ENCODE measurements at places on chromosomes 7 and 10.

DNA sequence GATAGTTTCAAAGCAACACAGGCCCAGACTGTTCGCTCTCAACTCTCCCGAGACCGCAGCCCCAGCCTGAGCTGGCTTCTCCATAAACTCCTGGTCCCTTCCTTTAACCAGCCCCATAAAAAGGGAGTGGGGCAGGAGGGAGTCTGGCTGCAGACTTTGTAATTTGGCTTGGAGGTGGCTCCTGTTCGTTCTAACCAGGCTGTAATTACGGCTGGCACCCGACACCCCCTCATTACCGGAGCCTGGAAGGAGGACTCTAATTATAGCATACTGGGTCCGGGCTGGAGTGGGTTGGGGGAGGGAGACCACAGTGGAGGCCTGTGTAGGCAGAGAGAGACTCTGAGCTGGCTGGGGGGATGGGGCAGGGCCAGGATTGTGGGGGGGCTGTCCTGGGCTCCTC is 49.7 kb downstream of the UNC5B start:
- no peak for DNase-seq

GRCh38 chr7:87003872-87004798 is 55.3 kb downstream of the ELAPOR2 start:
- DNase-seq: no peak

DNA sequence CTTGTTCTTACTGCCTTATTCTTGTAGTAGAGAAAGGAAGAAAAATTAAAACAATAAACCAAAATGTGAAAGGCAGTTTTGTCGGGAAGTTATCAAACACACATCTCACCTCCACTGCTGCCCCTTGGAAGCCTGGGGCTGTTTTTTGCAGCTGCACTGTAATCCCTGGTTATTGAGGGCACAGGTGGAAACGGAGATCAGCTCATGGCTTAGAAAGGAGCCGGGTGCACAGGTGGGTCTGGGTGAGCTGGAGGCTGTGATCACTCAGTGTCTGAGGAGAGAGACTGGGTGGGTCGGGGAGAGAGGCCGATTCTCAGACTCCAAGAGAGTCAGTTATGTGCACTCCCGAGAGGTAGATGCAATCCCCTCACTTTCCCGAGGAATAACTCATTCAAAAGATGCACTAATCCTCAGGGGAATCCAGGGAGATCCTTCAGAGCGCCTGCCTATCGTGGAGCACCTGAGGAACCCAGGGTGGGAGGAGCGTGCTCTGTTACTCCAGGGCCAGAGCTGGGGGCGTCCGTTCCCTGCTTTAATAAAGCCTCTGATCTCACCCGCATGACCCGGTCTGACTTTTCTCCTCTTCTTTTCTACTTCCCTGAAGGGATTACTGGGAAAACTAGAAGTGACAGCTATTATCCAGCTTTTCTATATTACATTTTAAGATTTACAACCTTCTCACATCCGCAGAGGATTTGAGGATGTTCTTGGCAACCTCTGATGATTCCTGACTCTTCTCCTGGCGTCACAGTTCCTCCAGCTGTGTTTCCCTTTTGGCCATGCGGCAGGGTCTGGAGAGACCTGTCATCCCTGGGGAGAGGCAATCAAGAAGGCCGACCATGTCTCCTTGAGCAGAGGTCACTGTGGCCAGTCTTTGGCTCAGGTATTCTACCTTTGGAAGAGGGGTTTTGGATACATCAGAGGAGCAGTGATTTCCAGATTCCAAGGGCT is 82.1 kb downstream of the CAMK1D start:
- DNase-seq: no peak

DNA sequence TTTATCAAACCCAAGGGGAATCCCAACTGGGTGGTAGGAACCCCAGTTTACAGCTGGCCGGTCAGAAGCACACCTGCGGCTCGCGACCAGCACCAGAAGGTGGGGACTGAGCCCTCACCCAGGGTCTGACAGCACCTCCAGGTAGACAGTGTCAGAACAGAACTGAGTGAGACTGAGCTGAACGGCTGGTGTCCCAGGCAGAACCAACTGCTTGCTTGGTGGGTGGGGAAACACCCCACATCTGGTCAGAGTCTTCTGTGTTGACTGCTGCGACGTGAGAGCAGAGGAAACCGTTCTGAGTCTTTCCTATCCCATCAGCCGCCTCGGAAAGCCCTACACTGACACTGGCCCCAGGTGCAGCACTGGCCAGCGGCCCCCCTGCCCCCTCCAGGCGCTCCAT is 160.7 kb downstream of the MAD1L1 start:
- DNase-seq: no peak

DNA sequence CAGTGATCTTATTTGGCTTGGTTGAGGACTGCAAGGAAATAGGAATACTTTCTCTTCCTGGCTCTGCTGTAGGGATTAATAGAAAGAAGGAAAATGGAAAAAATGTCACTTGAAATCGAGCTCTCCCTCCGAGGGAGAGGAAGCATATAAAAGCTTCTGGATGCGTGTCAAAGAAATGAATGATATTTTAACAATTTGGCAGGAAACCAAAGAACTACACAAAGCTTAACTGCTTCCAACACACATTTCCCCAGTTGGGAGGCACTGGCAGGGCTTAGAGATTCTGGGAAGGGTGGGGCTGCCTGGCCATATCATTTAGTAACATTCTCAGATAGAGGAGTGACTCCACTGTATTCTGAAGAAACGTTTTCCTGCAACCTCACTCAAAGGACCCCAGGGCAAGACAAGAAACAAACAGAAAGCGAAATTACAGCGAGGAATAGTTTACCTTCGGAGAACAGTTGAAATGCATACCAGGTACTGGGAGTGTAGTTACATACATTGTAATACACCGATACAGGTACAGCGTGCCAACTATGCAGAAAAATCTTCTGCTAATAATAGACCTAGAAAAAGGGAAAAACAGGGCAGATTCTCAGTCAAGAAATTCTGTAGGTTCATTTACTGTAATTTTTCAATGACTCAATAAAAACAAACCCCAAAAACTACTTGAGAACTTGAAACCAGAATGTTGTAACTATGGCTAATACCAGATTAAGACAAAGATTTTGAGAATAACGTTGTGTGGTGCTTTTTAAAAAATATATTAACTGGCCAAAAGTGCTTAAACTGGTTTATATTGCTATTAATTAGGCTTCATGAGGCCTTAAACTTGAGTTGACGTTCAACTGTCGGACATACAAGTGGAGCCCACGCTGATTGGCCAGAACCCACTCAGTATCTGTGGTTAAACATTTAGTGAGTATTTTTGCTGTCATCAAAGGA is 75.7 kb upstream of the ASAH2 start:
- peak; percentile 63 for DNase-seq

GRCh38 chr10:122130474-122131110 is 140.5 kb upstream of the BTBD16 start:
- no peak for DNase-seq

DNA sequence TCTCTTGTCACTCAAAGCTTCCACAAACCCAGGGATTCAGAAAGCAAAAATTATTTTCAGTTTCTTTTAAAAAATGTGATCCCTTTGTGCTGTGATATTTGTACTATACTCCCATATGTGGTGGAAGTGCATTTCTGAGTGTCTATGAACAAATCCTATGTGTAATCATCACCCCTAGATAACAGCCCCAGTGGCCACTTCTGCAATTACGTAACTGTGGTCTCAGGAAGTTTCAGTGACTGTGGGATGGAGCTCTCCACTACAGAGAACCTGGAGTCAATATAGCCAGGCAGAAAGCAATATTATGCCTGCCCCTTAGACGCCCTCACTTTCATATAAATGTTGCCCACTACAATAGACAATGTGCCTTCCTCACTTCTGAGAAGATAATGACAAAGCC is 1101.7 kb upstream of the GHITM start:
- no peak for DNase-seq

DNA sequence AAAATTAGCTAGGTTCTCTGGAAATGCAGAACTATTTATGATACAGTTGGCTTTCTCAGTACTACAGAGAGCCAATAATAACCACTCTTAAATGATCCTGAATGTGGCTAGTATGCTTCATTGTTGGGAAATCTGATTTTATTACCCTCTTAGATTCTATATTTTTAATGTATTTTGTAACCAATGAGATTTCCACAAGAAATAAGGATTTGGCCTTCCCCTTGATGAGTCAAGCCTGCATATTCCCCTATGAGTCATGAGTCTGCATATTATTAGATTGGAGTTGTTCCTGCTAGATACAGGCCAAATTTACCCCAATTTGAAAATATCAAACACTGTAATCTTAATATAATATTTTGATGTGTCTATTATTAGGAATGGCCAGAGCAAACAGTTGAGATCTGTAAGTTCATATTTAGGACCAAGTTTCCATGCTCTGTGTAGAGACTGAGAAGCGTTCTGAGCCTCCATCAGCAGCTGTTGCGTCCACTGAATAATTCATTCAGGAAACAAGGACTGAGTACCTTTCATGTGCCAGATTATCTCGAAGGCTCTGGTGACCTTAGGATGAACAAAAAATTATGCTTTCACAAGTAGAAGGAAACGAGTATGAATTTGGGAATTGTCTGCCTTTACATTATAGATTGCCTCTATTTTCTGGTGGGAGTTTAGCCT is 793.4 kb downstream of the NRG3 start:
- peak; percentile 4 for DNase-seq

- no peak for DNase-seq
Measured at GRCh38 chr10:90571481-90572258, 286.2 kb downstream of the HTR7 start.

- no peak for DNase-seq
Measured at GRCh38 chr10:83680470-83680891, 458.8 kb upstream of the GHITM start.

GRCh38 chr7:46244757-46245156 is 323.7 kb upstream of the IGFBP3 start:
- peak; percentile 25 for DNase-seq

DNA sequence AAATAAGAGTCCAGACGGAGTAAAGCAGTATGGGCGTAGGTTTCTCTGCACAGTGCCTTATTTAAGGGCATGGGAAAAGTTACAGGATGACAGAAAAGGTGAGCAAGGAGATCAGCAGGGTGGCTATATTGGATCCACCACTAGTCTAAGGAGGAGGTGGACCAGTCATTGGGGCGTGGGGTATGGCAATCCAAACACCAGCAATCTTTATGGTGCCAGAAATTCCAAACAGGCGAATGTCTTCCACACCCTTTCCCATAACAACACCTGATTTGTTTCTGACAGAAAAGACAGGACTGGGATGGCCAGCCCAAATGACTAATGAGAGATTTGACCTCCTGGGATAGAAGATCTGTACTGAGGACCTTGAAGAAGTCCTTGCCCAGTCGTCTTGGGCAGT is 181.8 kb upstream of the MBL2 start:
- no peak for DNase-seq

- no peak for DNase-seq
Measured at GRCh38 chr7:1236831-1237701, 4.4 kb downstream of the UNCX start.

- no peak for DNase-seq
Measured at GRCh38 chr7:78215199-78215598, 416.6 kb downstream of the PHTF2 start.

DNA sequence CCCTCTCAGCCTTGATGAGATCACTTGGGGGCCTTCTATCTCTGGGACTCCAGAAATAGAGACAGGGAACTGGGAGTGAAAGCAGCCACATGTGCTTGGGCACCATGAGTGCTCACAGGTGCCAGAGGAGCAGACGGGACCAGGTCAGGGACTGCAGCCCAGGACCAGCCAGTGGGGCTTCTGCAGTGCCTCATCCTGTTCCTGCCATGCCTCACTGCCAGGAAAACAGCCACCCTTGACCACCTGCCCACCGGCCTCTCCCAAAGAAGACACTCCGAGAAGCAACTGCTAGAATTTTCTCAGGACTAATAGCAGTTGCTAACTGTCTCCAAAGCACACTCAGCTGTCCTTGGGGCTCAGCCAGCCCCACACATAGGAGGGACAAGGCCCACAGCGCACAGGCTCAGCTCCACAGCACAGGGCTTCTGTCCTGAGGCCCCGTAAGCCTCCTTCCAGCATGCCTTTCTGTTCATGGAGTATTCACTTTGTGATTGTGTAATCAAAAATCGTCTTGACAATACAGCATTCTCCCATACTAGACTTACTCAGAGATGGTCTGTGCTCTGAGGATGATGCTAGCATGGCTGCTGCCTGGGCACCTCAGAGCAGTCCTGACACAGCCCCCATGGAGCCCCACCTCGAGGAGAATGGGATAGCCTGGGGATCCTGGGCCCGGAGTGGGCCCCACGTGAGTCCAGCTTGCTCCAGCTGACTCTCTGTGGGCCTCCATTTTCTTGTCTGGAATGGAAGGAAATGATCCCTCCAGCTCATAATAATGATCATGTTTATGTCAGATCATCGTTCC is 115.7 kb upstream of the RET start:
- no peak for DNase-seq

DNA sequence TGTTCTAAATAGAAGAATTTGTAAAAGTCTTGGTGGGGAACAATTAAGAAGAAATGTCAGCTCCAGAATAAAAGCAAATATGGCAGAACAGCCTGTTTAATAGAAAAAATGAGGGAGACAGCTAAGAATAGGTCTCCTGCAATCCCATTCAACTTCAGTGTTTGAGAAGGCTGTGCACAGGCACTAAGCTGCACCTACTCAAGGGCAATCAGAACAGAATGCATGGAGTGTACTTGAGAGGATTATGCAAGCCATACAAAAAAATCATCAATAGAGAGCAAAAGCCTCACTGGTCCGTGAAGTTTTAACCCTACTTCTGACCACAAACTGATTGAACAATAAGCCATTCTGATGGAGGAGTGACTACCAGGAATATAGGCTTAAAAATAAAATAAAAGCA is 690.7 kb upstream of the PCDH15 start:
- DNase-seq: no peak

DNA sequence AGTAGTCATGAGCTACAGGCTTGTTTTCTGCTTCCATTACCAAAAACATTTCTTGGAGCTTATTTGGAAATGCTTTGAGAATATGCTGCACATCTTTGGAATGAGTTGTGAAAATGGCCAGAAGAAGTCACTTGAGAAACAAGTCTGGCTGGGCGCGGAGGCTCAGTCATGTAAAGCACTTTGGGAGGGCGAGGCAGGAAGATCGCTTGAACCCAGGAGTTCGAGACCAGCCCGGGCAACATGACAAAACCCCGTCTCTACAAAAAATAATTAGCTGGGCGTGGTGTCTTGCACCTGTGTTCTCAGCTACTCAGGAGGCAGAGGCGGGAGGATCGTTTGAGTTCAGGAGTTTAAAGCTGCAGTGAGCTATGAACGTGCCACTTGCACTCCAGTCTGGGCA is 882 bp upstream of the CHCHD1 start:
- no peak for DNase-seq

- no peak for DNase-seq
Measured at GRCh38 chr10:95280637-95281036, 10.2 kb downstream of the PDLIM1 start.

DNA sequence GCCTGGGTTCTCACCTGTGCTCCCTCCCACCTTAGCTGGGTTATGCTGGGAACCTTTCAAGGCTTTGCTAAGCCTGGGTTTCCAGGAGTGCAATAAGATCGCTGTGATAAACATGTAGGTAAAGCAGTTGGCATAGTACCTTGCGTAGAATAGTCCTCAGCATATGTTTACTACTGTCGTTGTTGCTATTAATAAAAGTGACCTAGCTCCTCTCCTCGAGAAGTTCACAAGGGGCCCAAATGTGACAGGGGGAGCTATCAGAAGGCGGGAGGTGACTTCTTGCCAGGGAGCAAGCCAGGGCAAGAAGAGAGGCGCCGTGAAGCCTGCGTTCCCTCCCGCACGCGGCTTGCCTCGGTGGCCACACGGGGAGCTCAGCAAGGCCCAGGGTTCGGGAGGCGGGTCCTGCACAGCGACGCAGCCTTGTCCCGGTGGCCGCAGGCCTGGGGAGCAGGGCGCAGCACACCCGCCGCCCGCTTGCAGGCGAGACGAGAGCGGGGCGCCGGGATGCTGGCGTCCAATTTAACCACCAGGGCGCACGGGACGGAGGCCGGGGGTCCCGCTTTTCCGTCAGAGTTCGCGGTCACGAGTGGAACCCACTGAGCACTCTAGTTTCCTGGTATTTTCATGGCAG is 106.2 kb downstream of the SNX10 start:
- no peak for DNase-seq

All from RWPE1 (cell line).